ENCODE measurements at places on chromosomes 4 and X.

DNA sequence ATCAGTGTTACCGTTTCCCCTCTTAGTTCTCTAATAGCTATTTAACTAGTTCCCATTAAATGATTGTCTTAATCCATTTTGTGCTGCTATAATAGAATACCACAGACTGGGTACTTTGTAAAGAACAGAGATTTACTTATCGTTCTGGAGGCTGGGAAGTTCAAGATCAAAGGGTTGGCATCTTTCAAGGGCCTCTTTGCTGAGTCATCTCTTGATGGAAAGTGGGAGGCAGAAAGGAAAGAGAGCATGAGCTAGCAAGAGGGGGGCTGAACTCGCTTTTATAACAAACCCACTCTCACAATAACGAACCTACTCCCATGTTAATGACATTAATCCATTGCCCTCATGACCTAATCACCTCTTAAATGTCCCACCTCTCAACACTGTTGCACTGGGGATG, 17.4 kb upstream of the NKX3-2 start:
- H3K27ac ChIP-seq: no peak overlapping the region
- DNase-seq: no peak
- H3K4me1 ChIP-seq: no peaks in the 10 kb centered on the region
- H3K4me3 ChIP-seq: no peak overlapping the region
- H3K36me3 ChIP-seq: peaks cover 6% of the 10 kb centered on the region

- no peak overlapping the region for H3K4me3 ChIP-seq
- H3K4me1 ChIP-seq: peaks cover 9% of the 10 kb centered on the region
- no peak for DNase-seq
- no peak overlapping the region for H3K27ac ChIP-seq
These were observed 200.6 kb upstream of the KLF3 start for GRCh38 chr4:38463268-38463958.

GRCh38 chr4:52910115-52910514, 48.0 kb downstream of the RASL11B start:
- no peaks in the 10 kb centered on the region for H3K27me3 ChIP-seq
- DNase-seq: no peak
- no peak overlapping the region for H3K27ac ChIP-seq
- no peaks in the 10 kb centered on the region for H3K36me3 ChIP-seq

DNA sequence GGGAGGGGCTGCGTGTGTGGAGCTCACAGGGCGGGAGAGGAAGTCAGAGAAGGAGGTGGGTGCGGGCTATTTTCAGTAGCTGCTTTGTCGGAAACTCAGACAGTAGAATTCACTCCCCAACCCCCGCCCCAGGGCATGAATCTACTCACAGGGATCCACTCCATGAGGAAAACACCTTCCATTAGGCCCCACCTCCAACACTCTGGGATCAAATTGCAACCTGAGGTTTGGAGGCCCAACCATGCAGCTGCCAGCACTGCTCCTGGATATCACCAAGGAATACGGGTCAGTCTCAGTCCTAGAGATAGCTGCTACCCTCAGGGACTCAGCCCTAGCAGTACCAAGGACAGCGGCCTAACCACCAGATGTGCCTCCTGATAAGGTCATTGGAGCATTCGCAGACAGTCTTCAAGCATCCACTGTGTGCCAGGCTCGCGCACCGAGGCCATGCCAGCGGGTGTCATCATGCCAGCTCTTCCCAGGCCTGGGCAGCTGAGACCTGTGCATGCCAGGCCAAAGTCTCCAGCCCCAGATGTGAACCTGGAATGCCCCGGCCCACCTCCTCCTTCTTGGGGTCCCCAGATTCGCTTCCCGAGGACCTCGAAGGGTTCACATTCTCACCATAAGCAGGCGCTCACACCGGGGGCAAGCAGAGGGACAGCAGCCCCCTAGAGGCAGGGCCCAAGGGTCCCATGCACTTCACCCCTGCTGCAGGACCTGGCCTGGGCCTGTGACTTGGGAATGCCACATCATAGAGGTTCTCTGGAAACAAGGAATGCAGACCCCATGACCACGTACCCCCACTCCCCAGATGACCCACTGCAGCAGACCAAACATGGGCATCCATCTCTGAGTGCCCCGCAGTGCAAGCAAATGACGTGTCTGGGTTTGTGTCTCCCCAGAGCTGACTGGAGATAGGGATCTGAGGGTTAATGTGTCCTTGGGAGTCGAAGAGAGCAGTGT, 102.3 kb downstream of the ADRA2C start:
- no peak for DNase-seq
- H3K27ac ChIP-seq: no peak overlapping the region
- peaks cover 4% of the 10 kb centered on the region for H3K4me1 ChIP-seq
- H3K36me3 ChIP-seq: no peaks in the 10 kb centered on the region
- peaks cover 20% of the 10 kb centered on the region for H3K27me3 ChIP-seq

DNA sequence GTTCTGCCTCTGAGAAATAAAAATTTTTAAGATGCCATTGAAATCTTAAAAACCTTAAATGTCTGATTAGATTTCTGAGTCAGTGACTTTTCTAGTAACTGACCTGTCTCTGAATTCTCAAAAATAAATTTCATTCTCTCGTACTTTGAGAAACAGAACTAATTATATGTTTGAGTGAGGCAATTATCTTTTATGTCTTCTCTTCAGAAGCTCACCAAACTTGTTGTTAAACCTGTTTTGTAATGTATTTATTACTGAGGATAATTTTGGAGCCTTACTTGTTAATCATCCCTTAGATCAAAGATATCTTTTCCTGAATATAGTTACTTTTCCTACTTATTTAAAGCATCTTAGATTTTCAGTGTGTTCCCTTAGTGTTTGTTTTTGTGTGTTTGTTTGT, 64.5 kb upstream of the MMAA start:
- no peak overlapping the region for H3K4me3 ChIP-seq
- no peak overlapping the region for H3K27ac ChIP-seq
- no peaks in the 10 kb centered on the region for H3K27me3 ChIP-seq
- H3K4me1 ChIP-seq: peaks cover 8% of the 10 kb centered on the region

- no peaks in the 10 kb centered on the region for H3K36me3 ChIP-seq
- peaks cover 4% of the 10 kb centered on the region for H3K27me3 ChIP-seq
- H3K27ac ChIP-seq: peak overlapping the region; percentile 93
- DNase-seq: no peak
- H3K4me3 ChIP-seq: peak overlapping the region; percentile 83
These were observed 58.6 kb upstream of the PAGE5 start for GRCh38 chrX:55161581-55161980.

DNA sequence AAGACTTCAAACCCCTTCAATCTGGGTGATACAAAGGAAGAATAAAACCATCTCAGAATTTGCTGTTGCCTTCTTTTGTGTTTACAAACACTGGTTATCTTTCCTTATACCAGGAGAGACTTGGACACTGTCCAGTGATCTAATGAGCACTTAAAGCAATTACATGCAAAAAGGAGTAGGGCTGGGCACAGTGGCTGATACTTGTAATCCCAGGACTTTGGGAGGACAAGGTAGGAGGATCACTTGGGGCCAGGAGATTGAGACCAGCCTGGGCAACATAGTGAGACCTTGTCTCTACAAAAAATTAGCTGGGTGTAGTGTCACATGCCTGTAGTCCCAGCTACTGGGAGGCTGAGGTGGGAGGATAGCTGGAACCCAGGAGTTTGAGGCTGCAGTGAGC, 95.7 kb upstream of the DRD5 start:
- no peak overlapping the region for H3K4me3 ChIP-seq
- no peak for DNase-seq
- no peaks in the 10 kb centered on the region for H3K36me3 ChIP-seq
- H3K27ac ChIP-seq: no peak overlapping the region

GRCh38 chr4:182179105-182179504, 64.1 kb upstream of the TENM3 start:
- H3K27ac ChIP-seq: no peak overlapping the region
- DNase-seq: no peak
- H3K4me1 ChIP-seq: no peaks in the 10 kb centered on the region
- no peaks in the 10 kb centered on the region for H3K36me3 ChIP-seq
- H3K27me3 ChIP-seq: no peaks in the 10 kb centered on the region
- no peak overlapping the region for H3K4me3 ChIP-seq

DNA sequence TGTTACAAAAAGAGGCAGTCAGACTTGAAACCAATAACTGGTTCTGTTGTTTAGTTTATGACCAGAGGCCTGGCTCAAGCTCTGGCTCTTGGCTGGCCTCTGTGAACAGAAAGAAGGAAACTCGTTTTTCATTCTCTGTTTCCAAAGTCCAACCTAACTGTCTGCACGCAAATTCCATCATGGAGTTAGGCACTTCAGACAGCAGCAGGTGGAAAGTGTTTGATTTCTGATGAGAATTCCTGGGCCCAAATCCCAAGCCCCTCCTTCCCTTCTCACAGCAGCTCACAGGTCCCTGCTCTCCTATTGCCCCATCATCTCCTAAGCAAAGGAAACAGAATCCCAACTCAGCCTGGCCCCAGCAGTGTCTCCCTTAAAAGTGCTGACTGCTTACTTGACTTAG, 42.8 kb upstream of the FGF16 start:
- no peaks in the 10 kb centered on the region for H3K4me1 ChIP-seq
- H3K27me3 ChIP-seq: no peaks in the 10 kb centered on the region
- H3K4me3 ChIP-seq: no peak overlapping the region

GRCh38 chr4:187209921-187210613, 486.4 kb upstream of the FAT1 start:
- no peak overlapping the region for H3K4me3 ChIP-seq
- H3K4me1 ChIP-seq: no peaks in the 10 kb centered on the region
- H3K27me3 ChIP-seq: no peaks in the 10 kb centered on the region
- H3K27ac ChIP-seq: no peak overlapping the region
- no peak for DNase-seq

DNA sequence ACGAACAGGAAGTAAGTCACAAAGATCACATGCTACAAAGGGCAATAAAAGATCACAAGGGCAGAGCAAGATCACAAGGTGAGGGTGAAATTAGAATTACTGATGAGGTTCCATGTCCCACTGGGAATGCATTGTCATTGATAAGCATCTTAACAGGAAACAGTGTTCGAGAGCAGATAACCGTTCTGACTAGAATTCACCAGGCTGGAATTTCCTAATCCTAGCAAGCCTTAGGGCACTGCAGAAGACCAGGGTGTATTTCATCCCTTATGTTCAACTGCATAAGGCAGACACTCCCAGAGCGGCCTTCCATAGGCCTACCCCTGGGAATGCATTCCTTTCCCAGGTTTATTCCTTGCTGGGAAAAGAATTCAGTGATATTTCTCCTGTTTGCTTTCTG, 980.6 kb upstream of the LCORL start:
- DNase-seq: no peak
- no peaks in the 10 kb centered on the region for H3K4me1 ChIP-seq
- no peak overlapping the region for H3K27ac ChIP-seq
- H3K4me3 ChIP-seq: no peak overlapping the region
- H3K36me3 ChIP-seq: no peaks in the 10 kb centered on the region

GRCh38 chr4:71251261-71251660, 87.6 kb upstream of the SLC4A4 start:
- H3K27me3 ChIP-seq: peaks cover 4% of the 10 kb centered on the region
- H3K36me3 ChIP-seq: no peaks in the 10 kb centered on the region
- no peaks in the 10 kb centered on the region for H3K4me1 ChIP-seq

DNA sequence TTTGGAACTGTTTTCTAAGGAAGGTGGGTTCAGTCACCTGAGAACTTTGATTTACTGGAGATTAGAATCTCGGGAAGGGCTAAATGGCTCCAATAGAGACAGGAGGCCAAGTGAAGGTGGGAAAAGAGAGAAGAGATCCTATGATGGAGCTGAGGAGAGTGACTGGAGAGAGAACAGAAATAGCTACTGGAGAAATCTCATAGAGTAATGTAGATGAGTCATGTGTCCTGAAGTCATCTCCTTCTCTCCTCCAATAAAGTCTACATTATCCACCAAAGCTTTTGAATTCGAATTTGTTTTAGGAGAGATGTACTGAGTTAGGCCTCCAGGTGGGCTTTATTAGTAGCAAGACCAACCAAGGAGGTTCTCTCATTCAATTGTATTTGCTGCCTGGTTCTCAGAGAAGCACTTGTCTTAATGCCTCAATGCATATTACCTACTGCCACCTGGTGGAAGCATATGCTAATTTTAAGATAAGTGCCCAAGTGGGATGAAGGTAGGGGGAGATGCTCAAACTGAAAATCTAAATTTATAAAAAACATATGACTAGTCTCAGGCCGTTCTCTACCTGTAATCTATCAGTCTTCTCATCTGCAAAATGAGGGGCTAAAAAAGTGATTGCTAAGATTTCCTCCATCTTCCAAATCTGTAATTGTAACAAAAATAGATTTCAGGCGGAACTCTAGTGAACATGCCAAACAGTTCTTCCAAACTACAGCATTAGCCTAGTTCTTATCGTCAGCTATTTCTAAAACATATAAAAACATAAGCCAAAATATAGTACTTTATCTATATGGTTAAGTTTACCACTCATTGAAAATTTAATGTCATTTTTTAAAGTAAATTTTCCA, 24.4 kb downstream of the TXK start:
- H3K36me3 ChIP-seq: peaks cover 56% of the 10 kb centered on the region
- no peak overlapping the region for H3K27ac ChIP-seq
- H3K4me1 ChIP-seq: peaks cover 34% of the 10 kb centered on the region
- no peaks in the 10 kb centered on the region for H3K27me3 ChIP-seq
- peak; percentile 60 for DNase-seq

GRCh38 chr4:70192895-70193294, 2.6 kb upstream of the ODAM start:
- no peaks in the 10 kb centered on the region for H3K4me1 ChIP-seq
- no peak overlapping the region for H3K4me3 ChIP-seq
- no peak overlapping the region for H3K27ac ChIP-seq
- no peaks in the 10 kb centered on the region for H3K27me3 ChIP-seq

DNA sequence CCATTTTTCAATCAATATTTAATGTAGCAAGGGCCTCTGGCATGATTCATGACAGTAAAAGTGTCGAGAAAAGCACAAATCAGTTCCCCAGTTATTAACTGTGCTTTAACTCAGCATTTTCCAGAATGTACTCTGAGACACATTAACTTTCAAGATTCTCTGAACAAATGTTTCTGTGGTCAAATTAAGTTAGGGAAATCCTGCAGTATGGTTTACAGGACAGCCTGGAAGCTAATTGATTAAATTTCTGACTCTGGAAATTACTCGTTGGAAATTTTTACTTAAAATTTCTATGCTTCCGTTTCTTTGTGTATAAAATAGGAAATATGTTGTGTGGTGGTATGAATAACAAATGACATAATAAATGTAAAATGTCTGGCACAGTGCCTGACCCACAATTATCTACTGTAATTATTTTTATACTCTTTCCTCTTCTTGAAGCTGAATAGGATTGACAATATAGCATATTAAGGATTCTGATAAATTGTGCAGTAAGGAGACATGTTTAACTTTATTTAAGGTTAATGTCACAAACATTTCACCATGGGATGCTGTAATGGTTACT, 33.7 kb downstream of the STK32B start:
- no peaks in the 10 kb centered on the region for H3K27me3 ChIP-seq
- no peak for DNase-seq
- no peak overlapping the region for H3K4me3 ChIP-seq
- H3K4me1 ChIP-seq: no peaks in the 10 kb centered on the region
- no peak overlapping the region for H3K27ac ChIP-seq

- H3K27me3 ChIP-seq: no peaks in the 10 kb centered on the region
- H3K4me1 ChIP-seq: peaks cover 40% of the 10 kb centered on the region
- peak overlapping the region; percentile 89 for H3K27ac ChIP-seq
These were observed 140.3 kb upstream of the SH3RF1 start for GRCh38 chr4:169410839-169411770.

- DNase-seq: no peak
- H3K27ac ChIP-seq: no peak overlapping the region
- no peaks in the 10 kb centered on the region for H3K4me1 ChIP-seq
- no peaks in the 10 kb centered on the region for H3K36me3 ChIP-seq
- H3K4me3 ChIP-seq: no peak overlapping the region
These were observed 58.3 kb upstream of the MAGEB2 start for GRCh38 chrX:30156880-30157560.

GRCh38 chr4:69057620-69058409, 38.5 kb upstream of the UGT2B7 start:
- H3K27ac ChIP-seq: no peak overlapping the region
- no peaks in the 10 kb centered on the region for H3K4me1 ChIP-seq
- no peak for DNase-seq
- H3K27me3 ChIP-seq: no peaks in the 10 kb centered on the region
- no peaks in the 10 kb centered on the region for H3K36me3 ChIP-seq
